Frontal cortex (tissue), 4 donors: ENCODE measurements at places on chromosomes 13 and 19.

- no peak for DNase-seq
These were observed 112.6 kb downstream of the KCNRG start for GRCh38 chr13:50127726-50128291.

DNA sequence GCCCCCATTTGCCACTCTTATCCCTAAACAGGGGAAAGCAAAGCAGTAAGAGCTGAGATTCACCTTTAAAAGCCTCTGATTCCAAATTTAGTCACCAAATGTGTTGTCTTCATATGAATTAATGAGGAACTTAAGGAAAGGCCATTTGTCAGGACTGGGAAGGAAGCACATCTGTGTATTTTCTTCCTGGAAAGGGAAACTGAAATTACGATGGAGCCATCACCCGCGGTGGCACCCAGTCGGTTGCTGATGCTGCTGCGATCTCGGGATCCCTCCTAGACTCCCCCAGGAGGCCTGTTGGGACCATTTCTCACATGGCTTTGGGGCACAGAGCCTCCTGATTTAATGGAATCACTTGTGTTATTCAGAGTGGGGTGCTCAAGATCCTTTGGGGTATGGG lies 7.4 kb upstream of the IL4I1 start:
- DNase-seq = no peak

GRCh38 chr13:24179486-24179850 lies 18.9 kb downstream of the SPATA13 start:
- DNase-seq = no peak

GRCh38 chr19:342801-343421 lies 1.7 kb downstream of the MIER2 start:
- peak; percentile 55 for DNase-seq

DNA sequence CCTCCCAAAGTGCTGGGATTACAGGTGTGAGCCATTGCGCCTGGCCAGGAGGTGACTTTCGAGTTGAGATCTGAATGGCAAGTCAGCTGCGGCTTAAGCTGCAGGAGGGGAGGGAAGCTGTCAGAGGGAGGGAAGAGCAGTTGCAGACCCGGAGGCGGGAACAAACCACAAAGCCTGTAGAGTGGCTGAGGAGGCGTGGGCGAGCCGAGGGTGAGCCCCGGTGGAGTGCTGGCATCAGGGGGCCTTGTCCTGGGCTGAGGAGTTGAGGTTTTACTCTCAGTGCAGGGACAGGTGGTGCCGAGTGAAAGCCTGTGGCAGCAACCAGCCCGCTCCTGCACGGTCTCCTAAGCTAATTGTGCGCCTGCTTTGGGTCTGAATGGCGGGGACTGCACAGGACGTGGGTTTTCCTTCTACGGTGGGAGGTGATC lies 24.2 kb downstream of the PPP1R37 start:
- no peak for DNase-seq

DNA sequence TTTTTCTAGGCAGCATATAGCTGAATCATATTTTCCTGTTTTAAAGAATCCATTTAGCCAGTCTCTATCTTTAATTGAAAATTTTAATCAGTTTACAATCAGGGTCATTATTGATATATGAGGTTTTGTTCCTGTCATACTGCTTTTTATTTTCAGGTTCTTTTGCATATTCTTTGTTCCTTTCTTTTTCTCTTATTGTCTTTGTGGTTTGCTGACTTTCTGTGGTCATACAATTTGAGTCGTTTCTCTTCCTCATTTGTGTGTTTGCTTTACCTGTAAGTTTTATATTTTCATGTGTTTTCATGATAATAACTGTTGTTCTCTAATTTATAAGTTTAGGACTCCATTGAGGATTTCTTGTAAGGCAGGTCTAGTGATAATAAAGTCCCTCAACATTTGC lies 812.6 kb downstream of the DACH1 start:
- DNase-seq = no peak

DNA sequence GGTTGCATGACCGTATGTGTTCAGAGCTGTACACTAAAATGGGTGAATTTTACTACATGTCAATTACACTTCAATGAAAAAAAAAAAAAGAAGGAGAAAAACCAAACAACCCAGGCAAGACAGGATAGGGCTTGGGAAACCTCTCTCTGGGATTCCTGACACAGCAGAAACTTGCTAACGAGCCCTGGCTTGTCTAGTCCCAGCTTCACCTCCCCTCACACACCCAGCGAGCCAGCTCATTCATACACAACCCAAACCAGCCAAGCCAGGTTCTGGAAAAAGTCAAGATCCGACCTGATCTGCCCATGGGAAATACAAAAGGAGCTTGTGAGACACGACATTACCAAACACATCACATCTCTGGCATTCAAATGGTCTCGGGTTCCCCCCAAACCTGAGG lies 3.7 kb upstream of the TECR start:
- DNase-seq = no peak

DNA sequence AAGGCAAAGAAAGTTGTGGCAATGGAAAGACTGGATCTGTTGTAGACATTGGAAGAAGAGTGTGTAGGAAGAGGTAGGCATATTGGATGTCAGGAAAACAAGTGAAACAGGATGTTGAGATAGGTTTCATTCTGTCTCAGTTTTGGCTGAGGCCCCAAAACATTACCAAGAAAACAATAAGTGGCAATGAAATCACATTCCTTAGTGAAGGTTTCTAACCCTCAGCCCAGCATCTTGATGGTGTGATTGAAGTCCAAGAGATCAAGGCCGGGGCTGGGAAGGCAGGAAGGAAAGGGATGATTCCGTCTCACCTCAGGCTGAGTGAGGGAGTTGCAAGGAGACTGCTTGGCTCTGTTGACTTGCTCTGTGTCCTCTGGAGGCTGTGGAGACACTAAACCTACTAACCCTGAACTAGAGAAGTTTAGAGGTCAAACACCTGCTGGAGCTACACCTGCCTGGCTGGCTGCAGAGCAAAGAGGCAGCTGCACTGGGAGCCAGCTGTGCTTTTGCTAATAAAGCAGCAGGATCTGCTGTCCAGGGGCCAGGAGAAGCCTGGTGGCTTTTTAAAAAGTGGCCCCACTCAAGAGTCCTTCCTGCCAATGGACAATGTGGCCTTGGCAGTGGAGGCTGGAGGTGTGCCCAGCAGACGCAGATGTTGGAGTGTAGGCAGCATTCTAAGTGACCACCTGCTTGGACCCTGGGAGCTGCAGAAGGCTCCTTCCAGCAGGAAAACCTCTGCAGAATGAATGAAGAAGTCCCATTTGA lies 53.6 kb downstream of the DGKH start:
- no peak for DNase-seq

DNA sequence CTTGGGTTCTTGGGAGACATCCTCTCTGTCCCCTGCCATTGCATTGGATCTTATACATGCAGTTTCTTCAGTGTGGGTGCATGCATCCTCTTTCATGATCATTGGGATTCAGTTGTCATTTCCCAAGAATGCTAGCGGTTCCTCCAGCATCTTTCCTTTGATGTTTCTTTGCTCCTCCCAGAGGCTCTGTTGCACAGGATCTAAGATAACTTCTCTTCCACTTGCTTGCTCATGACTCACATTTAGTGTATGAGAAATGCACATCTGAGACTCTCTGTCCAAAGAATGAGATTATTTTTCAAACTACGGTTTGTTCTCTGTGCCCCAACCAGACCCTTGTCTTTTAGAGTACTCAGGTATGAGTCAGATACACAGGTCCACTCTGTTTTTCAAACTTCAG lies 197.1 kb downstream of the NDFIP2 start:
- no peak for DNase-seq

GRCh38 chr19:45670670-45671453 lies 2.8 kb downstream of the GIPR start:
- DNase-seq = peak; percentile 85

GRCh38 chr13:74871369-74872070 lies 610.4 kb downstream of the TBC1D4 start:
- DNase-seq = no peak

DNA sequence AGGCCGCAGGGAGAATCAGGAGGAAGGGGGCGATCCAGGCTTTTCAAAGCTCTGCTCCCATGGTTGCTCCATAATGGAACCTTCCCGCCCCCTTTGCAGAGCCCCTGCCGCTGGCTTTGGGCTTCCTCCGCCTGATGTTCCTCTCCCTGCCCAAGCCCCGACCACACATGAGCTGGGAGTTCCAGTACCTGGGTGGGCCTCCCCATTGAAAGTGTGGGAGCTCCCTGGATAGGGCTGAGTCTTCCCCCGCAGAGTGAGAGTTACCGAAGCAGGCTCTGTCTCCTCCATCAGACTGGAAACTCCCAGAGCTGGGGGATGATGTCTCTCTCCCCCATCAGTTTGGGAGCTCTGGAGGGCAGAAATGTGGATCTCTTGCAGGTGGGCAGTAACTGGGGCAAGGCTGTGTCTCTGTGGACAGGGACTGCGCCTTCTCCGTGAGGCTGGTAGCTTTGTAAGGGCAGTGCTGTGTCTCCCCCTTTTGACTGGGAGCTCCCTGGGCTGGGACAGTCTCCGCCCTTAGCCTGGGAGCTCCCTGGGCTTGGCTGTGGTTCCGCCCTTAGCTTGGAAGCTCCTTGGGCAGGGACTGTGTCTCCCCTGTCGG lies 722 bp downstream of the DCAF15 start:
- no peak for DNase-seq

DNA sequence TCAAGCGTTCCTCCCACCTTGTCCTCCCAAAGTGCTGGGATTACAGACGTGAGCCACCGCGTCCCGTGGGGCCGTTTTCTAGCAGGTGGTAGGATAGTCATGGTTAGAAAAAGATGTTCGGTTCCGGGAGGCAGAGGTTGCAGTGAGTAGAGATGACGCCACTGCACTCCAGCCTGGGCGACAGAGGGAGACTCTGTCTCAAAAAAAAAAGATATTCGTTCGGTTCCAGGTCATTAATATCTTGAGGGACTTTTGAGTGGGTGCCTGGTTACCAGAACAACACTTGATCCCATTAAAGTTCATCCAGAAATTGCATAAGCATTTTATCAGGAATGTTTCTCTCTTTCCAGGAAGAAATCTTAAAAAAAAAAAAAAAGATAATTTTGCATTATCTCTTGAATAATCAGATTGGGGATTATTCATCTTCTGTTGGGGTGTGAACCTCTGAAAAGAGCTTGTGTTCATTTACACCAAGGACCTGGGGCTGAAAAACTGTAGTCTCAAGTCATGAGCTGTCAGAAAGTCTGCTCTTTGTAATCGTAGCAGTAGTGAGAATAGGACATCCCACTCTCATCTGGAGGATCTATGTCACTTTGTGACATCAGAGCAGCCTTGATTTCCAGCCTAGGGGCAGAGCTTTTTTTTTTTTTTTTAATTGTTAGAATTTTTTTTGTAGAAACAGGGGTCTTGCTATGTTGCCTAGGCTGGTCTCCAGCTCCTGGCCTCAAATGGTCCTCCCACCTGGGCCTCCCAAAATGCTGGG lies 1.0 kb upstream of the ETHE1 start:
- DNase-seq = no peak

DNA sequence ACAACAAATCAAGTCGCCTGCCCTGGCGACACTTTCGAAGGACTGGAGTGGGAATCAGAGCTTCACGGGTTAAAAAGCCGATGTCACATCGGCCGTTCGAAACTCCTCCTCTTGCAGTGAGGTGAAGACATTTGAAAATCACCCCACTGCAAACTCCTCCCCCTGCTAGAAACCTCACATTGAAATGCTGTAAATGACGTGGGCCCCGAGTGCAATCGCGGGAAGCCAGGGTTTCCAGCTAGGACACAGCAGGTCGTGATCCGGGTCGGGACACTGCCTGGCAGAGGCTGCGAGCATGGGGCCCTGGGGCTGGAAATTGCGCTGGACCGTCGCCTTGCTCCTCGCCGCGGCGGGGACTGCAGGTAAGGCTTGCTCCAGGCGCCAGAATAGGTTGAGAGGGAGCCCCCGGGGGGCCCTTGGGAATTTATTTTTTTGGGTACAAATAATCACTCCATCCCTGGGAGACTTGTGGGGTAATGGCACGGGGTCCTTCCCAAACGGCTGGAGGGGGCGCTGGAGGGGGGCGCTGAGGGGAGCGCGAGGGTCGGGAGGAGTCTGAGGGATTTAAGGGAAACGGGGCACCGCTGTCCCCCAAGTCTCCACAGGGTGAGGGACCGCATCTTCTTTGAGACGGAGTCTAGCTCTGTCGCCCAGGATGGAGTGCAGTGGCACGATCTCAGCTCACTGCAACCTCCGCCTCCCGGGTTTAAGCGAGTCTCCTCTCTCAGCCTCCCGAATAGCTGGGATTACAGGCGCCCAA lies at the start of gene LDLR:
TSS of gene LDLR (plus strand) at position 210 of the 760 bp plus-strand sequence. CDS start at position 296, 86 bp downstream.
- DNase-seq = peak; percentile 66

DNA sequence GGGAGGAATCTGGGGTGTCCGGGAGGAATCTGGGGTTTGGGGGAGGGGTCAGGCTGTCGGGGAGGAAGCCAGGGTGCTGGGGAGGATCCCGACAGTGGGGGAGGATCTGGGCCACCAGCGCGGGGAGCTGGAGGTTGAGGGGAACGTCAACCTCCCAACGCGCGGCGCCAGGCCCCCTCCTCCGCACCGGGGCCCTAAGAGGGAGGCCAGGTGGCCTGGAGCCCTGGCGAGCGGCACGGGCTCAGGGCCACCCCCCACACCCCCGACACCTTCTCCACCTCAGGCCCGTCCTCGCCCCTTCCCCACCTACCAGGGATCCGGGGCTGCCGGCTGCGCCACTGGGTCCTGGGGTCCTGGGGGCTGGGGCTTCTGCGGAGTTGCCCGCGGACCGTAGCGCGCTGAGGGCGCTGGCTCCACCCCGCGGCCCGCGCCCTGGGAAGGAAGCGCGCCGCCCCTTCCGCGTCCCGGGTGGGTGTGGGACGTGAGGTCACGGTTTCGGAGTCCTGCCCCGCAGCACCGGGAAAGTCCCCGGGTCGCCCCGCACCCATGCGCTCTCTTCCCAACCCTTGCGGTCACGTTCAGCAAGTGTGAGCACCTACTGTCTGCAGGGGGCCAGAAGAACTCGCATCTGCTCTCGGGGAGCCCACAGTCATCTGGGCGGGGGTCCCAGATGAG lies at the start of gene TICAM1:
TSS of gene TICAM1 (minus strand) at position 409 of the 675 bp plus-strand sequence. CDS start 13,335 bp downstream, outside the sequence.
- peak; percentile 63 for DNase-seq

DNA sequence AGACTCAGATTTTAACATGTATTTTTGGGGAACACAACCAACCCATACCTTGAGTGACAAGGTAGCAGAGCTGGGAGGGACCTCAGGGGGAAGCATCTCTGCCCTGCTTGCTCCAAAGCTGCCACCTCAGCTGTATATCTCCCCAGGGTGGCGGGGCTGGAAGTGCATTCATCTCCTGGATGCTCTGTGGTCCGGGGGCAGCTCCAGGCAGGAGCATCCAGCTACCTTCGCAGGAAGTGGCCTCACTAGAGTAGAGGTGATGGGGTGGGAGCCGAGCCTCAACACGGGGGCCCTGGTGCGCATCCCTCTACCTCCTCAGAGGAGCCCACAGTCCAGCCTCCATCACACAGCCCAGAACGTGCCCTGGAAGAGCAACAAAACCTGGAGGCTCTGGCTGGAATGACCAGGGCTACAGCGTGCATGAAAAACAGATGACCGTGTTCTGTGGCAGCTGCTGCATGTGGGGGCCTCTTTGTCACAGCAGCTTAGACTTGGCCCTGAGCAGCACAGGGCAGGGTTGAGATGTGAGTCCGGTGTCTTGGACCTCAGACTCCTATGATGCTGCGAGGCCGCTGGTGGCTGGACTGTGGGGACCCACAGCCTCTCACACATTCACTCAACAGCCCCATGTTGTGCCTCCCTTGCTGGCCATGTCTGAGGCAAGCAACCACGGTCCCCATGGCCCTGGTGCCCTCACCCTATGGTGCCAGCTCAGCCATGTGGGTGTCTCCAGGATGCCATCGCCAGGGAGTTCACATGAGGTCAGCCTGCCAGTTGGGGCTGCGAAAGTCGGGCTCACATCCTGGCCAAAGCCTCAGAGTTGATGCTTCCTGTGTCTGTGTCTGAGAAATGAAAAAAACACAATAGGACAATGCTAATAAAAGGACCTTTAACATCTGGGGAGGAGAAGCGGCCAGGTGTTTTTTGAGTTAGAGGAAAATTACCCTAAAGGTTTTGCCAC lies 17.1 kb upstream of the GAS6 start:
- no peak for DNase-seq
